ENCODE measurements at places on chromosomes 2 and 18.
A peak's percentile ranks its signal among the peaks of the same experiment; 100 is the strongest.

GRCh38 chr2:213846856-213847255, 562.6 kb downstream of the SPAG16 start:
- H3K4me1 ChIP-seq: no peaks in the 10 kb centered on the region
- DNase-seq: no peak
- no peaks in the 10 kb centered on the region for H3K27me3 ChIP-seq
- H3K27ac ChIP-seq: no peak overlapping the region
- no peak overlapping the region for H3K4me3 ChIP-seq

DNA sequence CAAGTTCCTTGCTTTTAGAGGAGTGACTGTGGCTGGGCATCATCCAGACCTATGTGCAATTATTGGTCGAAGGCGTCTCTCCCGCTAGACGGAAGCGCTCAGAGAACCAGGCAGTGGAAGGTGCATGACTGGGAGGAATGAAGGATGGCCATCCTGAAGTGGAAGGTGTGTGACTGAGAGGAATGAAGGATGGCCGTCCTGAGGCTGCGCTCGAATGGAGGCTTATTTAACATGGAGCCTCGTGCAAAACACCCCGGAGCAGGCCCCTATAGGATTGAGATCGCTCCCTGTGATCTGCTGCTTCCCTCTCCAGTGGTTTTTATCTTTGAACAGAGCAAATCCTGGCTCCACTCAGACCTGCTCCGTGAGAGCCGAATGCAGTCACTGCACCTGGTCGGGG, 140.2 kb upstream of the ID2 start:
- no peak for DNase-seq
- peaks cover 13% of the 10 kb centered on the region for H3K27me3 ChIP-seq
- H3K36me3 ChIP-seq: no peaks in the 10 kb centered on the region
- H3K27ac ChIP-seq: no peak overlapping the region
- H3K4me1 ChIP-seq: peaks cover 21% of the 10 kb centered on the region

DNA sequence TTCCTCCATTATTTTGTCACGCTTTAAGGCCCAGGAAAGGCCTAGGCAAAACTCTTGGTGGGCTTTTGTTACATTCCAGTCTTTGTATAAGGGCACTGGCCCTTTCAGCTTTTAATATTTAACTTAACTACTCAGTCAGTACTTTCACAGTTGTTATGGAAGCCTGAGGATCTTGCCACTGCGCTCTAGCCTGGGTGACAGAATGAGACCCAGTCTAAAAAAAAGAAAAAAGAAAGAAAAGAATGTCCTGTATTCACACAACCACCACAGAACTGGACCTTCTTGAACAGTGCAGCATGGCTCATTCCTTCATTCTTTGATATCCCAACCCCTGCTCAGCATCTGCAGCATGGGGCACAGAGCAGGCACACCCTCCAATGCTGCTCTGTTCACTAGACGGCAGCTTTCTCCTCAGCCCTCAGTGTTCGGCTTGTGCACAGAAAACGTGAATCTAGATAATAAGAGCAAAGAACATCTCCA, 93.4 kb upstream of the MSH2 start:
- H3K36me3 ChIP-seq: no peaks in the 10 kb centered on the region
- H3K4me1 ChIP-seq: peaks cover 42% of the 10 kb centered on the region
- peaks cover 3% of the 10 kb centered on the region for H3K27me3 ChIP-seq
- no peak for DNase-seq
- peak overlapping the region; percentile 58 for H3K4me3 ChIP-seq

GRCh38 chr2:158191076-158191895, 89.6 kb downstream of the UPP2 start:
- peak overlapping the region; percentile 67 for H3K4me3 ChIP-seq
- peaks cover 12% of the 10 kb centered on the region for H3K4me1 ChIP-seq
- no peaks in the 10 kb centered on the region for H3K36me3 ChIP-seq
- H3K27me3 ChIP-seq: peaks cover 2% of the 10 kb centered on the region

Measured in memory B cell (primary cell).